Hypothalamus (tissue), 51 donors: ENCODE measurements at places on chromosomes 2 and 18.

DNA sequence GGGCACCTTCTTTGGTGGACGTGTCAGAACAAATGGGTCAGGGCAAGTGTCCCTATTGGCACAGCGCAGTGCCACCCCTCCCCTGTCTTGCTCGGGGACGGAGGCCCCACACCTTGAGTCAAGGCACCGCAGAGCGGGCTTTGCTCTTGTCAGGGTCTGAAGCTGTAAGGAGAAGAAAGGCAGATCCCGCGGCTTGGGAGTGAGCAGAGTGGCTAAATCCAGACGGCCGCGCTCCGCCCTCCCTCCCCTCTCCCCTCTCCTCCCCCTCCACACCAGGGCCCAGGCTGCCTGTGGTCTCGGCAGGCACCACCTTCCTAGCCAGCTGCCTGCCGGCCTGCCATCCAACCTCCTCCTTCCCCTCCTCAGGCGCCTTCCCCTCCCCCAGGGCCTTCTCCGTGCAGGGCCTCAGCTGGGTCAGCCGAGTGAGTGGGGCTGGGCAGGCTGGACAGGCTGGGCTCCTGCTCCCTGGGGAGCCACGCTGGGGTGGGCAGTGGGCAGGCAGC lies 25.8 kb downstream of the SPEG start:
- no peak for DNase-seq

DNA sequence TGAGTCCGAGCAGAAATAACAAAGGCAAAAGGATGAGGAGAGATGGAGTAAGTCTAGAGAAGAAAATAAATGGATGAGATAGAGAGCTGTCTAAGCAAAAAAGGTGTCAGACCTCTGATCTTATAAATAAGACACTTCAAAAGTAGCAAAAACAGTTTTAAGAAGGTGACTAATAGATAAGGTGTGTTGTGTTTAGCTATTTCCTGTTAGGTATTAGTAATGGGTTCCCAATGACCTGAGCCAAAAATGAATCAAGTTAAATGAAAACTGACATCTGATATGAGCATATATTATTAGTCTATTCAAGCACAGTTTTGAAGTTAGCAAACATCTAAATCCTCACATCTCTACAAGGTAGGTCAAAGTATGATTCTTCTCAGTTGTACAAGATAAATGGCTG lies 10.6 kb downstream of the SUPT7L start:
- no peak for DNase-seq

- no peak for DNase-seq
Observed at GRCh38 chr2:232477751-232478510, 9.7 kb downstream of the ECEL1 start.

DNA sequence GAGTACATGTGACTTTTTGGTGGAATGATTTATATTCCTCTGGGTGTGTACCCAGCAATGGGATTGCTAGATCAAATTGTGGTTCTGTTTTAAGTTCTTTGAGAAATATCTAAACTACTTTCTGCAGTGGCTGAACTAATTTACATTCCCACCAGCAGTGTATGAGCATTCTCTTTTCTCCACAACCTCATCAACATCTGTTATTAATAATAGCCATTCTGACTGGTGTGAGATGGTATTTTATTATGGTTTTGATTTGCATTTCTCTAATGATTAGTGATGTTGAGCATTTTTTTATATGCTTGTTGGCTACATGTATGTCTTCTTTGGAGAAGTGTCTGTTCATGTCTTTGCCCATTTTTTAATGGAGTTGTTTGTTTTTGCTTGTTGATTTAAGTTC lies 267.4 kb upstream of the NT5C1B start:
- DNase-seq: no peak

- no peak for DNase-seq
Observed at GRCh38 chr18:76999077-76999476, 133.5 kb downstream of the MBP start.

GRCh38 chr18:63348508-63349136 lies 18.4 kb downstream of the KDSR start:
- no peak for DNase-seq

GRCh38 chr2:73895473-73895872 lies 2.7 kb downstream of the ACTG2 start:
- DNase-seq: no peak

DNA sequence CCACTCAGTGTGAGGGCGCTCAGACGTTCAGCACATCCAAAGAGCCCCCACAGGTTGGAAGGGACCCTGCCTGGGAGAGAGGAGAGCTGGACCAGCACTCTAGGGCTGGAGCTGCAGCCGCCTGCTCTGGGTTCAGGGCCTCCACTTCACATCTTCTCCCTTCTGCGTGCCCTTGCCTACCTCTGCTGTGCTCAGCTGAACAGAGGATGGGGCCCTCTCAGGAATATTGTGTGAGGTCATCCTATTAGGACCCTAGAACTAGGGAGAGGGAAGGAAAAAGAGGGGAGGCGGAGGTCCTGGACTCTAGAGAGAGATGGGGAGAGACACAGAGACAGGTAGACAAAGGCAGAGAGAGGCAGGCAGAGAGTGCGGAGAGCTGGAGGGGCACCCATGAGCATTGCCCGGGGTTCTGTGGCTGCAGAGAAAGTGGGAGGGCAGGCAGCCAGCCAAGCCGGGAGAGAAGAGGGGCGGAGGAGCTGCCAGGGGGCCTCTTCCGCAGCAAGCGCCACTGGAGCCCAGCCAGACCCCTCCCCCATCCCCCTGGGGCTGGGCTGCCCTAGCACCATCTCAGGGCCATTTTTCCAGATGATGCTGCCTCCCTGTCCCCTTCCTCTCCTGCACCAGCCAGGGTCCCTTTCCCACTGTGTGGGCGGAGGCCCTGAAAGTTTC lies 8.3 kb upstream of the TNS1 start:
- DNase-seq: no peak

GRCh38 chr18:39527465-39527864 lies 1961.9 kb upstream of the CELF4 start:
- no peak for DNase-seq

DNA sequence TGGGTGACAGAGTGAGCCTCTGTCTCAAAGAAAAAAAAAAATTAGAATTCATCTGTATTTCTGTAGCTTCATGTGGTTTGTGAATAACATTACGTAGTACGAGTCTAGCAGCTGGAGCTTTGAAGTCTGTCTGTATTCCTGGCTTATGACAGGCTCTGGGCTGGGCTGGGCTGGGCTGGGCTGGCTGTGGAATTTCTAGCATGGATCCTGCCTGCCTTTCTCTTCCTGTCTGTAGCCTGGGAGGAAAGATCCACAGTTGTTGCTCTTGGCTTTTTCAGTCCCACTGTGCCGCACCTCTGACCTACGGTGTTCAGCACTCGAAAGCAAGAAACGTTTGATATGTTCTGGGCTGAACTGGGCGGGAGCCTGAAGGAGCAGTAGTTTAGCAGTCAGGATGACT lies 55.4 kb downstream of the BOLA3 start:
- DNase-seq: no peak

DNA sequence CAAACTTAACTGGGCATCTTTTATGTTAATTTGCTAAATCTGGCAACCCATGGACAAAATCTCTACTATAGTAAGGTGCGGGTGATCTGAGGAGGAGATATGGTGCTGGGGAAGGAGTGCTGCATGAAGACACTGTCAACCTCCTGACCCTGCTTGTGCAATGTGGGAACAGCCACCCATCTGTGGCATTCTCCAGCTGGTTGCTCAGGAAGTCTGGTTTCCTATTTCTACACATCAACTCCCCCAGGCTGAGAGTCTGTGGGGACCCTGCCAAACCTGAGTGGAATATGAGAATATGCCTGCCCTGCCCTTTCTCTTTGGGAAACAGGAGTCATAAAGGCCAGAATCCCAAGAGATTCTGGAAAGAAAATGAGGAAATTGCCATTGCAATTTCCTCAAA lies 60.1 kb upstream of the PAX3 start:
- no peak for DNase-seq

DNA sequence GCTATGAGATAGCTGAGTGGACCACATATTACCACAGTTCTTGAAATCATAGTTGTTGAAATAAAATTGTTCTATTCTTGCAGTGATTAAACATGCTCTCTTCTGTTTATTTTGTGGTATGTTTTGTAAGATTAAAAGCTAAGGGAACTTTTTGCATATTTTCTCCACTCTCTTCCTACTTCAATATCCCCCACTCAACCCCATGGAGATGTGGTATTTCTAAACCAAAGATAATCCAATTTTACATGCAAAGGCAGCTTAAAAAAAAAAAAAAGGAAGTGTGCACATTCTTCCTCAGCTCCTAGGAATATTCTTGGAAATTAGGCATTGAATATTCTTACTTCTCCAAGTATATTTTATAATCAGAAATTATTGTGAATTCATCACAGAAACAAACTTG lies 15.0 kb upstream of the PAX3 start:
- DNase-seq: no peak

GRCh38 chr2:62410926-62411456 lies 95.0 kb downstream of the TMEM17 start:
- no peak for DNase-seq

DNA sequence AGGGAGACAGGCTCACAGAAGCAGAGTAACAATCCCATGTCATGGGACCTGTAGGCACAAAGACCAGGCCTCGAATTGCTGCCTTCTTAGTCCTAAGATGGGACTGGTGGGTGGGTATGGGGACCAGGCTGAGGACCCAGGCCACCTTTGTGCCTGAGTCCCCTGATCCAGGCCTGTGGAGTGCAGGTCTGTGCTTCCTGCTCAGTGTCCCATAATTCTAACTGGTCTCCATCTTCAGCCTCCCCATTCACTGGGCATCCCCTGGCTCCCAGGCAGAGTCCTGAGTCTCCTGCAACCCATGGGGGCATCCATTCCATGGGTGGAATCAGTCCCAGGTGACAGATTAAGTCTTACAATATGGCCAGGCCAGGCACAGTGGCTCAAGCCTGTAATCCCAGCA lies 83.9 kb downstream of the SMAD7 start:
- no peak for DNase-seq

DNA sequence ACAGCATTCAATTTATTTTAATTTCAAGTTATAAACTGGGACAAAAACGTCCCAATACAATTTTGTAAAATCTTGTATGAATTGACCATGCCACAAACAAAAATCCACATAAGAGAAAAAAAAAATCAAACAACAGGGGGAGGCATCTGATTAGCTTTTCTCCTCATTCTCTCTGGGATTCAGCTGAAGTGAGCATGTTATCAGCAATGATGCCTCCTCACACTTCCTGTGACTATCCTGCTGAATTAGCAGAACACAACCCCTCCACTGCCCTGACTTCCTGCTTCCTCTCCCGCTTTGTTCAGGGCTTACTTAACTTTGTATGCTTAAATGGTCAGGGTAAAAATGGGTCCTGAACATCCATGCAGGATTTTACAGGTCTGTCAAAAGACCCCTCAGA lies 132.2 kb upstream of the ITGB6 start:
- no peak for DNase-seq

GRCh38 chr2:138432971-138433370 lies 68.6 kb upstream of the SPOPL start:
- DNase-seq: peak; percentile 23

- no peak for DNase-seq
Observed at GRCh38 chr2:120516679-120517314, 170.9 kb downstream of the INHBB start.

GRCh38 chr18:13217466-13217961 lies 1.0 kb upstream of the LDLRAD4 start:
- DNase-seq: peak; percentile 60
